ENCODE measurements at places on chromosomes 2 and 18.

- DNase-seq = no peak
These were observed 122.1 kb upstream of the TRIB2 start for GRCh38 chr2:12594590-12594989.

GRCh38 chr18:59950215-59950944, 50.6 kb downstream of the PMAIP1 start:
- DNase-seq = peak; percentile 38

DNA sequence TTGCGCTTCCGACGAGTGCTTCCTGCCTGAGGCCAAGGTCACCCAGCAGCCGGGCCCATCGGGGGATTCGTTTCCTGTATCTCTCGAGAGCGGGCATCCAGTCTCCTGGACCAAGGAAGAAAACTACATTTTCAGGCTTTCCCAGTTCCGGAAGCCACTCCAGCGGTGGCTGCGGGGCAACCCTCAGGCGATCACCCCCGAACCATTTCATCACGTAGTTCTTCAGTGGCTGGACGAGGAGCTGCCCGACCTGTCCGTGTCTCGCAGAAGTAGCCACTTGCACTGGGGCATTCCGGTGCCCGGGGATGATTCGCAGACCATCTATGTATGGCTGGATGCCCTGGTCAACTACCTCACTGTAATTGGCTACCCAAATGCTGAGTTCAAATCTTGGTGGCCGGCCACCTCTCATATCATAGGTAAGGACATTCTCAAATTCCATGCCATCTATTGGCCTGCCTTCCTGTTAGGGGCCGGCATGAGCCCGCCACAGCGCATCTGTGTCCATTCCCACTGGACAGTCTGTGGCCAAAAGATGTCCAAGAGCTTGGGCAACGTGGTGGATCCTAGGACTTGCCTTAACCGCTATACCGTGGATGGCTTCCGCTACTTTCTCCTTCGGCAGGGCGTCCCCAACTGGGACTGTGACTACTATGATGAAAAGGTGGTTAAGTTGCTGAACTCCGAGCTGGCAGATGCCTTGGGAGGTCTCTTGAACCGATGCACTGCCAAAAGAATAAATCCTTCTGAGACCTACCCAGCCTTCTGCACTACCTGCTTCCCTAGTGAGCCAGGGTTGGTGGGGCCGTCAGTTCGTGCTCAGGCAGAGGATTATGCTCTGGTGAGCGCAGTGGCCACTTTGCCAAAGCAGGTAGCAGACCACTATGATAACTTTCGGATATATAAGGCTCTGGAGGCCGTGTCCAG, 1.0 kb downstream of the MARS2 start:
- peak; percentile 24 for DNase-seq

GRCh38 chr18:26655525-26656430, 107.4 kb upstream of the KCTD1 start:
- peak; percentile 75 for DNase-seq

- DNase-seq = no peak
These were observed 1075.6 kb upstream of the CNTNAP5 start for GRCh38 chr2:122949523-122949922.

DNA sequence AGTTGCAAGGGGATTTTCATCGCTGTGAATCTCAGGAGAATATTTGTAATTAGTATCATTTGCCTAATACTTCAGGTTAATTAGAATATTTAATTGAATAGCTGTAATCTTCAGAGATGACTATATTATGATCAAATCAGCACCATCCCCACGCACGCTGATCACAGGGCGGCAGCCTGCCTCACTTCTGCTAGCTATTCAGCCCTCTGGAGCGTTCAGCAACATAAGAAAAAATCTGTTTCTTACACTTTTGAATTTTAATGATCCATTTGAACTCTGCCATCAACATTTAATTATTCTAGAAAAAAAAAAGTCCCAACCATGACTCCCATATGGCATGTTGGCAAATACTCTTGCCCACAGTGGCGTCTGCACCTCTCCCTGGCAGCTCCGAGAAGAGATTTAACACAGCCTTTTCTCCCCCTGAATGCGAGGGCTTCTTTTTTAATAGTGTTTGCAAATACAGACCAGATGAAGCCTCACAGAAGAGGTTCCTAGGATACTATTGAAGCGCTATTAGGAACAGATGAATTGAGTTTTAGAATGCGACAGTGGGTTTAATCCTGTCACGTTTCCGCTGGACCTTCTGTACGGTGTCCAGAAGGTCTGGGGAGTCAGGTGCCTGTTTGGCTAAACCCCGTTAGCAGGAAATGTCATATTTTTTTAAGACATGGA, 731.9 kb upstream of the SALL3 start:
- DNase-seq = no peak

- DNase-seq = no peak
These were observed 21.1 kb downstream of the CRACDL start for GRCh38 chr2:98914713-98915580.

- no peak for DNase-seq
These were observed 52.1 kb downstream of the ALPK2 start for GRCh38 chr18:58576638-58577251.

DNA sequence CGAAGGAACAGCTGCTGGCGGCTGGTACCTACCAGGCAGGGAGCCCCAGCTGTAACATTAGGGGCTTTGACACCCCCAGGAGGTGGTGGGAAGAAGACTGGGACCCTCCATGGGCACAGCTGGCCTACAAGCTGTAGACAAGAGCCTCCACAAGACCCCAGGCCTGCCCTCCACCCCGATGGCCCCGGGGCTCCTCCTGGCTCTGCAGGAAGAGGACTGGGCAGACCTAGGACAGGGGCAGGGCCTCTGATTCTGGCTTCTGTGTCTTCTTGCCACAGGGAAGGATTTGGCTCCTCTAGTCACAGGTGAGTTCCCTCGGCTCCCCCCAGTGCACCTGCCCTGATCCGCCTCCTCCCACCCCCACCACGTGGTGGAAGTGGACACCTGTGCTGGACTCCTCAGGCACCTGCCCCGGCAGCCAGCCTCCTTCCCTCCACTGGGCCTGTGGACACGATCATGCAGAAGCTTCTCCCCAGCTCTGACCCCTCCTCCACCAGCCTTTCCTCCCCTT, 53.4 kb upstream of the ODC1 start:
- DNase-seq = no peak

GRCh38 chr18:57527556-57528229, 58.8 kb downstream of the FECH start:
- DNase-seq = no peak

- peak; percentile 90 for DNase-seq
These were observed 284.5 kb downstream of the ZNF521 start for GRCh38 chr18:25067275-25068025.

- DNase-seq = peak; percentile 93
These were observed 160.3 kb upstream of the CDH19 start for GRCh38 chr18:66764230-66764629.

DNA sequence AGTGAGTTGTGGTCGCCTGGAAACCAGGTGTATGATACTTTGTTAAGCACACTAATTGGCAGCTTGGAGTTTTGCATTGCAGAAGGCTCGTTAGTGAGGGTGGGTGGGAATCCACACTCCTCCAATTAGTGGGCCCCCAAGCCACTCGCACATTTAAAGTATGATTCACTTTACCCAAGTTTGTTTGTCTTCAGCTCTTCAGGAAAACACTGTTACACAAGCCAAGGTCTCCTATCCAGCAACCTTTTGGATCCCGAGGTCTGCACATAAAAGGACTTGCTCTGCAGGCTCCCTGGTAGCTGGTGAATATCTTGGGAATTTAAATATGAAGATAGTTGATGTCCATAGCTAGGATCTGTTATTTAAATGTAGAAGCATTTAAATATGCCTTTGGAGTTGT, 66.1 kb downstream of the NPAS2 start:
- no peak for DNase-seq

DNA sequence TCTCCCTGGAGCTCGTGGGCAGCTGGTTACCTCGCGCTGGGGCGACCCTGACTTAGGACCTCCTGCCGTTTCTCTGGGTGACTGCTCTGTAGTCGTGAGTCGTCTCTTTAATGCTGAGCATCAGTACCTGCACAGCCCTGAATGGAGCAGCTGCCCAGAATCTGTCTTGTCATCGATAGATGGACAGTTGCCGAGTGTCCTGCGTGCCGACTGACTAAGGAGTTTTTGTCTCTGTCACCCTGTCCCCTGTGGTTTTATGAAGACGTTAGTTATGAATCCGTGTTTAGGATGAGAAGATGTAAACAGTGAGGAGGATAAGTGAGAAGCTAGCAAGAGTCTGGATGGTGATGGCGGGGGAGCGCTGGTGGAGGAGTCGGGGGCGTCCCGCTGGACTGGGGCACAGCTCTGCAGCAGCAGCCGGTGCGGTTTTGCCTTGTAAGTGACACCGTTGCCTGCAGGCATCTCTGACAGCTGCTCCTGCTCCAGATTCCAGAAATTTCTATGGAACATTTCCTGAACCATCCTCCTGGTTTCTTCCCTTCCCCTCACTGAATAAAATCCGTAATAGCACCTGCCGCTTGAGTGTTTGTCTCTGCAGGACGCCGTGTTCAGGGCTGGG, 13.3 kb downstream of the AGAP1 start:
- DNase-seq = no peak

DNA sequence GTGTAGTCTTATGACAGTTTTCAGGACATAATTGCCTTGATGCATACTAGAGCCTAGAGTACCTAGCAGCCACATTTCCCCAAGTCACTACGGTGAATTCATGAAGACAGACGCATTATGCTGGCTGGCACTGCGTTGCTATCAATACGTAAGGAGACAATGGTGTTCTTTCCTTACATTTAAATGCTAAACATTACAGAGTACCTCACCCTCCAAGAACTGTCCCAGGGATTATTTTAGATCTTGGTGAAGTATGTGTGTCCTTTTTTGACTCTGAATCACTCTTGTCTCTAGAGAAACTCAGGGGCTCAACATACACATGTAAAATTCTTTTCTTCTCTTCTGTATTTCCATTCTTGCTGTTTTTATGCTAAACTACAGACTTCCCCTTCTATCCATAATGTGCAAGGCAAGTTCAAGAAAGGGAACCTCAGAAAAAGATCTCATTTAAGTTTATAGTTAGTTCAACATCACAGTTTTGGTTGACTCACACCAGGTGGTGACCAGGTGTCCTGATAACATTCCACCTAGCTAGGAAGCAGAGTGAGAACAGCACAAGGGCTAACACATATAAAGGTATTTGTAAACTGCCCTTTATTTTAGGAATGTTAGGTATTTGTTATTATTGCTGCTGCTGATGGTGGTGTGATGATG, 212.4 kb upstream of the HNRNPA3 start:
- no peak for DNase-seq

Measured in muscle of leg (tissue), 16 donors.